Fibroblast of lung (primary cell): ENCODE measurements at places on chromosomes 2 and 18. TPM values are rescaled to one million over a fixed set of nuclear protein-coding genes. Genes with fewer than 3 reads are reported as not detected.

DNA sequence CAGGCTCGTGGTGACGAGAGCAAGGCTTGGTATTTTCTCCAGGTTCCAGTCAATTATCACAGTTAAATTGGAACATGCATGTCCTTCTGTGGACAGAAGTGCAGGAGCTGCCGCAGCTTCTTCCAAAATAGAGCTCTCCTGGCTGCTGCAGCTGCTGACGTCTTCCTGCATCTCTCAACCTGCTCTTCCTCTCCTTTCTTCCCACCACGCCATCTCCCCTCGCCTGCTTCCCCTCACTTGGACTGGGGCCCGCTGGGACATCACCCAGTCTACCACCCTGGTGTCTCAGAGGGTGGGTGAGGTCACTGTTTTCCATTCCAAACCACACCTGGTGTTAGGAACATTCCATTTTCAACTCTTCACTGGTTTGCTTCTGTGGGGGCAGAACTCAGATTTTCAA, 41.4 kb downstream of the SPP2 start:
- peak; percentile 33 for DNase-seq
- peaks cover 2% of the 10 kb centered on the region for H3K27me3 ChIP-seq
- H3K4me3 ChIP-seq: no peak overlapping the region
- no peaks in the 10 kb centered on the region for H3K4me1 ChIP-seq

Gene STRN
- total RNA-seq: 13.4 and 13.7 TPM in 2 replicates

GRCh38 chr2:62461017-62461553, 44.9 kb downstream of the TMEM17 start:
- no peak for DNase-seq
- H3K36me3 ChIP-seq: no peaks in the 10 kb centered on the region
- no peak overlapping the region for H3K4me3 ChIP-seq
- H3K27ac ChIP-seq: no peak overlapping the region

Gene TMEM169
- total RNA-seq: 0.26 and 0.50 TPM in 2 replicates

Gene AFF3
- 0.26 and 0.50 TPM in 2 replicates for total RNA-seq

- H3K4me1 ChIP-seq: peaks cover 3% of the 10 kb centered on the region
- peak; percentile 54 for DNase-seq
- H3K4me3 ChIP-seq: no peak overlapping the region
- no peak overlapping the region for H3K27ac ChIP-seq
Observed at GRCh38 chr18:63965716-63966330, 4.1 kb upstream of the SERPINB8 start.

DNA sequence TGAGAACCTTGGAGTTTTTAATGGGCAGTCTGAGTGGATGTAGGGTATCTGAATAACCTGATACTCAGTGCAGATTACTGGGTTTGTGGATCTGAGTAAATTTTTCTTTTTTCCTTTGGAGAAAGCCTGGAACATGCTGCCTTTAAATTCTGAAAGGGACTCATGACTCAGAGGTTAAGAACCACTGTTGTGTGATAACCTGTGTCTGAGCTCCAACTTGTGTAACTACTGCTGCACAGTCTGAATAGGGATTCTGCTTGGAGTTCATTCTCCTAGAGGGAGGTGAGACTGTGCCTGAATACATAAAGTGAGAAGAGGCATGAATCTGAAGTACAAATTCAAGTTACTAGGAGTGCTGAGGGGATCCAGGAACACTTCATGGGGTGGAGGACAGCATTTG, 36.2 kb downstream of the KDM3A start:
- no peak overlapping the region for H3K27ac ChIP-seq
- no peak for DNase-seq
- H3K27me3 ChIP-seq: no peaks in the 10 kb centered on the region
- H3K4me3 ChIP-seq: no peak overlapping the region

GRCh38 chr2:234987754-234988153, 35.9 kb downstream of the SH3BP4 start:
- peaks cover 18% of the 10 kb centered on the region for H3K36me3 ChIP-seq
- no peak for DNase-seq
- no peaks in the 10 kb centered on the region for H3K27me3 ChIP-seq
- peaks cover 2% of the 10 kb centered on the region for H3K4me1 ChIP-seq

GRCh38 chr2:226213717-226214116, 585.9 kb downstream of the IRS1 start:
- peaks cover 3% of the 10 kb centered on the region for H3K4me1 ChIP-seq
- H3K4me3 ChIP-seq: peak overlapping the region; percentile 21
- H3K27ac ChIP-seq: peak overlapping the region; percentile 34
- H3K36me3 ChIP-seq: no peaks in the 10 kb centered on the region
- DNase-seq: peak; percentile 71
- H3K27me3 ChIP-seq: no peaks in the 10 kb centered on the region

Gene ZAP70
- not detected in 2 replicates for total RNA-seq

DNA sequence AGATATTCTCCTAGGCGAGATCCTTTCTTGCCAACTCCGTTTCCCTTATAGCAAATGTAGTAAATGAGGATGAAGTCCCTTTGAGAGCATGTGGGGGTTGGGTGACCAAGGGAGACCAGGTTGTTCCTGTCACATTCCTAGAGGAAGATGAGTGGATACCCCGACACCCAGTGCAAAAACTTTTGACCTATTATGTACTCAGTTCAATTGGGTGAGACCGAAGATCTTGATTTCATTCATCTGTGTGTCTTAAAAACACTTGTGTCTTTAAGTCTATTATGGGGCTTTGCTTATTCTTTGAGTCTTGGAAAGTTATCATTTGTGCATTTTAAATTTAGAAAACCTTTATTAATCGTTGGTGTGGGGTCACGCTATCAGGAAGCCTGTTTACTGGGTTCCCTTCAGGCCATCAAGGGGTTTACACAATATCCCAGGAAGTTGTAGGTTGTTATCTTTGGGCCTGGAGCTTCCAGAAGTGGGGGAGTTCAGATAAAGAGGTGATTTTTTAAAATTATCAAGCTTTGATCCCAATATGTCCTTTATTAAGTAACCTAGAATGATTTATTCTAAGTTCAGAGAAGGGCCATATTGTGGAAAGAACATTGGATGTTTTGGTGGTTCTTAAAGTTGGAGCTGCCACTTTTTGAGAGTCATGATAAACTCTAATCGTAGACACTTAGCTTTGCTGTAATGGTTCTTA, 2.8 kb downstream of the RHOB start:
- peak overlapping the region; percentile 74 for H3K4me3 ChIP-seq
- DNase-seq: peak; percentile 30
- H3K4me1 ChIP-seq: peaks cover 17% of the 10 kb centered on the region
- no peaks in the 10 kb centered on the region for H3K27me3 ChIP-seq
- peaks cover 6% of the 10 kb centered on the region for H3K36me3 ChIP-seq
- peak overlapping the region; percentile 29 for H3K27ac ChIP-seq

DNA sequence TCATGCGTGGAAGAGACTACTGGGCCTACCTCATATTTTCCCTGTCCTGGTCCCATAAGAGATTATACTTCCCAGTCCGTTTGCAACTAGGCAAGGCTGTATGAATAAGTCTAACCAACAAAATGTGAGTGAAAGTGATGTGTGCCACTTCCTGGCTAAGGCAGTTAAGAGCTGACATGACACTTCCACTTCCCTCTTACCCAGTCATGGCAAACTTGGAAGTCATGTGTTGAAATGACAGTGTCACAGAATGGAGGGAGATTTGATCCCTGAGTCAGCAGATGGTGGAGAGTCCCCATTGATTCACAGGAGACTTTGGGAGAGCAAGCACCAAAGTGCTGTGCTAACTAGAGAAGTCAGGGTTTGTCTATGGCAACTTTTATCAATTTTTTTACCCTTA, 36.4 kb downstream of the TACR1 start:
- H3K27ac ChIP-seq: no peak overlapping the region
- H3K4me3 ChIP-seq: no peak overlapping the region
- H3K27me3 ChIP-seq: no peaks in the 10 kb centered on the region

DNA sequence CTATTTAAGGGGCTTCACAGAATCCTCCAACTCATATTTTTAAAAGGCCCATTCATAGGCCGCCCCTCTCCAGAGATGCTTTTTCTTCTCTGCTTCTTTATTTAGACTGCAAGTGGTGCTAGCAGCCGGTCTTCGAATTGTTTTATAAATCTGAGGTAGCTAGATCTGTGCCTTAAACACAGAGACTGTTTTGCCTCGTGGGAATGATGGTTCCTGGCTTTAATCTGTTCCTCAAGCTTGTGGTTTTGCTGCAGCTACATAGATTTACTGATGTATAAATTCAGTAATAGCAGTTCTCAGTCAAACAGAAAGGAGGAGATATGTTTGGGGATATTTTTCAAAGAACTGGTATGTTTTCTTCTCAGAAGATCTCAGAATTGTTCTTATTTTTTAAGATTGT, 45.3 kb downstream of the TNFRSF11A start:
- no peak overlapping the region for H3K27ac ChIP-seq
- no peaks in the 10 kb centered on the region for H3K36me3 ChIP-seq
- H3K4me3 ChIP-seq: no peak overlapping the region
